CD14-positive monocyte (primary cell): ENCODE measurements at places on chromosomes 3 and 15.
A peak's percentile ranks its signal among the peaks of the same experiment; 100 is the strongest.

GRCh38 chr3:46731795-46732194 is 14.1 kb upstream of the PRSS50 start:
- no peak overlapping the region for H3K4me3 ChIP-seq
- no peaks in the 10 kb centered on the region for H3K4me1 ChIP-seq
- no peak overlapping the region for H3K27ac ChIP-seq
- no peak for DNase-seq
- H3K27me3 ChIP-seq, result peaks cover 3% of the 10 kb centered on the region

DNA sequence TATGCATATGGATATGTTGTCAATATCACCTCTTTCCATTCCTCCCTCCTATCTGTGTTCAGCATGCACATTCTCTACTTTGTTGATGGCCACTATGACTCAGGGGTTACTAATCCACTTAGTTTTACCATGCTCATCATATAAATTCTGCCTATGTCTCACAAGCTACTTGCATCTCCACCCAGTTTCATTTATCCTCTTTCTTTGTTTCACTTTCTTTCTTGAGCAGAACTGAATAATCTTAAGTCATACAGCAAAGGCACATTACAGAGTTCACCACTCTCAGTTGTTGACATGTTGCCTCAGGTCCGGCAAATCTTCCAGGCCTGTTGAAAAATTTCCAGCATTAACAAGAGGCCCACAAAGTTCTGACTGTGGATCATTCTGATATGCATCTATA is 71.5 kb downstream of the SSR3 start:
- H3K4me1 ChIP-seq, result peaks cover 23% of the 10 kb centered on the region
- no peak overlapping the region for H3K27ac ChIP-seq
- H3K36me3 ChIP-seq, result no peaks in the 10 kb centered on the region

- H3K36me3 ChIP-seq, result no peaks in the 10 kb centered on the region
- H3K4me1 ChIP-seq, result no peaks in the 10 kb centered on the region
- H3K4me3 ChIP-seq, result no peak overlapping the region
- peak; percentile 7 for DNase-seq
- H3K27me3 ChIP-seq, result no peaks in the 10 kb centered on the region
Measured at GRCh38 chr3:170523248-170523647, 62.6 kb downstream of the SLC7A14 start.

DNA sequence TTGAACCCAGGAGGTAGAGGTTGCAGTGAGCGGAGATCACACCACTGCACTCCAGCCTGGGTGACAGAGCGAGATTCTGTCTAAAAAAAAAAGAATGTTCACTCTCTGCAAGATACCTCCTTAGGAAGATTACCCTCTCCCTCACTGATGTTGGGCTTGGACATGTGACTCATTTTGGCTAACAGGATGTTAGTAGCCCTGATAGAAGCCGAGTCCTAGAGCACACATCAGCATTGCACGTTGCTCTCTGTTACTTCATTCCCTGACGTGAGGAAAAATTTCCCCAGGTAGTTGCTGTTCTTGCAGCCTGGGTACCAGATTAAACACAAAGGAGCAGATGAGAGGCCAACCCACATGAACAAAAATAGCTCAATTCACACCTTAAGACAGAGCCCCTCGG is 78.1 kb upstream of the PRICKLE2 start:
- no peak overlapping the region for H3K27ac ChIP-seq
- DNase-seq, result no peak
- no peak overlapping the region for H3K4me3 ChIP-seq

GRCh38 chr3:188057124-188057523 is 96.8 kb upstream of the LPP start:
- no peaks in the 10 kb centered on the region for H3K36me3 ChIP-seq
- DNase-seq, result no peak
- H3K4me1 ChIP-seq, result no peaks in the 10 kb centered on the region
- no peak overlapping the region for H3K4me3 ChIP-seq
- H3K27me3 ChIP-seq, result no peaks in the 10 kb centered on the region

DNA sequence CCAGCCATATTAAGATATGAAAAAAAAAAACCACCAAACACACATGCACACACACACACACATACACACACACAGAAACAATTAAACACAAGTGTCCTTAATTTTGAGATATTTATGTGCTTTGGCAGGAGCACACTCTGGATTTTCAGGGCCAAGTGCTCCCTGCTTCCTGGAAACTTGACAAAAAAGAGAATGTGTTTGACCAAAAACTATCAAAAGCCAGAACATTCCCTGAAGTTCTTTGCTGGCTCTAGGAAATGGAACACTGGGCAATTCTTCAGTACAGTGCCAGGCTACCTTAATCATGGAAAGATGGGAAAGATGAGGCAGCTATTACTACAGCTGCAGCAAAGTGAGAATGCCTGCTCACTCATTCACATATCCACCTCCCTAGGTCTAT is 44.6 kb downstream of the P3H2 start:
- H3K4me3 ChIP-seq, result no peak overlapping the region
- H3K27me3 ChIP-seq, result no peaks in the 10 kb centered on the region
- H3K36me3 ChIP-seq, result no peaks in the 10 kb centered on the region
- no peak for DNase-seq

GRCh38 chr3:113545594-113545993 is 13.2 kb downstream of the SIDT1 start:
- H3K4me3 ChIP-seq, result no peak overlapping the region
- no peaks in the 10 kb centered on the region for H3K36me3 ChIP-seq
- no peaks in the 10 kb centered on the region for H3K27me3 ChIP-seq
- no peak overlapping the region for H3K27ac ChIP-seq
- DNase-seq, result no peak
- H3K4me1 ChIP-seq, result peaks cover 2% of the 10 kb centered on the region

DNA sequence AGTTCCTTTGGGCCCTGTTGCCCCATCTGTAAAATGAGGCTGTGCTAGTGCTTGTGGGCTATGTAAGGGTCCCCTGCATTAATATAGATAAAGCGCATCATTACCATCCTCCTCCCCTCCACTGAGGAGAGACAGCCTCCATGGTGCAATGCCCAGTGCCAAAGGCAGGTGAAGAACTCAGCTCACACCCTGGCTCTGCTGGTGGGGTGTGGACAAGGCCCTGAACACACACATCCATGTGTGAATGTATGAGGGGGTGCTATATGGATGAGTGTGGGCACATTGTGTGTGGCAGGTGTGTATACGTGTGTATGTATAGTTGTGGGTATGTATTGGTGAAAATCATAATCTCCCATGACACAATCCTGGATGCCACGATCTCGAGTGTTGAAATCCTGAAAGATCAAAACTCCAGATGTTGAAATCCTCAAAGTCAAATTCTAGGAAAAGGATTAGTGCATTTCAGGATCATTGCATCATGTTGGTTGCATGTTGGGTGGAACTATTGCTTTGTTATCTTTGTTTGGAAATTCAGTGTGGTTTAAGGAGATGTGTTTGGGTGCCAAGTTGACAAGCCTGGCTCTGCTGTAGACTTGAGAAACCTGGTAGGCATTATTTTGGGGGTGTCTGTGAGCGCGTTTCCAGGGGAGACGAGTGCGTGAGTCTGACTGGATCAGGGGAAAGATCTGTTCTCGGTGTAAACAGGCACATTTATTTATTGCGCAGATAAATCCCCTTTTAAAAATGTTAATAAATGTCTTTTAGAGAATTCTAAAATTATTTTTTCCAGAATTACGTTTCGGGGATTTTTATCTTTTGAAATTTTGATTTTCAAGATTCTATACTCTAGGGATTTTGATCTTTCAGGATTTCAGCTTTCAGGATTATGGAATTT is 42.0 kb upstream of the SEC61A1 start:
- H3K27me3 ChIP-seq, result no peaks in the 10 kb centered on the region
- no peak overlapping the region for H3K27ac ChIP-seq
- H3K4me1 ChIP-seq, result no peaks in the 10 kb centered on the region
- no peaks in the 10 kb centered on the region for H3K36me3 ChIP-seq
- H3K4me3 ChIP-seq, result no peak overlapping the region

DNA sequence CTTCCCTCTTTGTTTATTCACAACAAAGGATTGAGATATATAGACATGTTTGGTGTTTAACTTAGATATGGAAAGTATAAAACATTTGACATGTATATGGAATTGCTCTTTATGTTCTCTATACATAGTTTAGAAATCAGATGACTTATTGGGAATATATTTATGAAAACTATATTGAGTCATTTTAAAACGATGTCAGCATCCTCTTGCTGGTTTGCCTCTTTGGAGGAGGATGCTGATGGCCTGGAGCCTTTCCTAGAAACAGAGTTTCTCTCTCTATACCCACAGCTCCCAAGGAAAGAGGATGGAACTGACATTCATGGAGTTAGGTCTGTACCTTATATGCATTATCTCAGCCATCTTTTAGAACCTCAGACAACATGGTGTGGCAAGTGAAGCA is 40.3 kb downstream of the ZBTB38 start:
- no peak for DNase-seq
- no peak overlapping the region for H3K27ac ChIP-seq
- peaks cover 19% of the 10 kb centered on the region for H3K4me1 ChIP-seq
- H3K4me3 ChIP-seq, result no peak overlapping the region

DNA sequence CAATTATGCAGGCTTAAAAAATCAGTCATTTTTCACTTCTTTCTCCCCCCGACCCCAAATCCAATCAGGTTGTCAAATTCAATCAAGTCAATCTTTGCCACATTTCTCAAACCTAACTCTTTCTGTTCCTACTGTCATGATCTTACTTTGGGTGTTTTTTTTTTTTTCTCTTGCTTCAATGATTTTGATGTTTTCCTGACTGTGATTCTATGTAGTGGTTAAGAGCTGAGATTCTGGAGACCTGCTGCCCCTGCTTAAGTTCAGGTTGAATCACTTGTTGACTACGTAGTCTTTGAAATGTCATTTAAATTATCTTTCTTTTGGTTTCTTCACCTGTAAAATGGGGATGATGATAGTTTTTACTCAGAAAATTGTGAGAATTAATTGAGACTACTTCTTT is 117.5 kb downstream of the TPRG1 start:
- H3K27me3 ChIP-seq, result no peaks in the 10 kb centered on the region
- H3K36me3 ChIP-seq, result no peaks in the 10 kb centered on the region
- DNase-seq, result no peak
- no peaks in the 10 kb centered on the region for H3K4me1 ChIP-seq

- H3K27me3 ChIP-seq, result no peaks in the 10 kb centered on the region
- DNase-seq, result no peak
Measured at GRCh38 chr15:49953421-49953820, 165.6 kb downstream of the ATP8B4 start.

DNA sequence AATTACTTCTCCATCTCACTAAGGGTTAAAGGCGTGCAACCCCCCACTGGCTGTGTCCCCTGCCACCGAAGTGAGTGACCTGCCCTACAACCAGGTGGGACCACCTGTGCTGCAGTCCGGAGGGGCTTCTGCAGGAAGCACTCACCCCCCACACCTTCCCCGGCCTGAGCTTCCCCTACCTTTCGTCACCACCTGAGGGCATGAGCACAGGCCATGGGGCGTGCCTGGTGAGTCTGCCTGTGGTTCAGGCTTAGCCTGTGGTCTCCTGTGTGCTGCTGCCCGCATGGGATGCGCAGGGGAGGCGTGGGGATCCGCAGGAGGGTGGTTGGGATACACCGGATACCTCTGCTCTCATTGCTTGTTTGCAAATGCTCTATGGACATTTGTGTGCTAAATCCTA is 46.0 kb downstream of the KLHL25 start:
- peaks cover 51% of the 10 kb centered on the region for H3K36me3 ChIP-seq
- no peaks in the 10 kb centered on the region for H3K4me1 ChIP-seq
- no peak overlapping the region for H3K4me3 ChIP-seq
- H3K27ac ChIP-seq, result no peak overlapping the region
- DNase-seq, result no peak

- DNase-seq, result no peak
- H3K27me3 ChIP-seq, result no peaks in the 10 kb centered on the region
Measured at GRCh38 chr3:43969944-43970343, 271.7 kb upstream of the TOPAZ1 start.

- H3K4me1 ChIP-seq, result no peaks in the 10 kb centered on the region
- H3K27me3 ChIP-seq, result no peaks in the 10 kb centered on the region
- no peak overlapping the region for H3K4me3 ChIP-seq
- DNase-seq, result no peak
- no peak overlapping the region for H3K27ac ChIP-seq
- H3K36me3 ChIP-seq, result peaks cover 29% of the 10 kb centered on the region
Measured at GRCh38 chr3:52046186-52046901, 10.0 kb downstream of the DUSP7 start.

GRCh38 chr3:71341721-71342120 is 241.8 kb downstream of the FOXP1 start:
- H3K4me1 ChIP-seq, result peaks cover 7% of the 10 kb centered on the region
- no peak for DNase-seq
- H3K27ac ChIP-seq, result no peak overlapping the region
- peaks cover 22% of the 10 kb centered on the region for H3K36me3 ChIP-seq
- H3K27me3 ChIP-seq, result no peaks in the 10 kb centered on the region
- no peak overlapping the region for H3K4me3 ChIP-seq

GRCh38 chr3:75687323-75687722 is 23.2 kb downstream of the FRG2C start:
- H3K4me3 ChIP-seq, result no peak overlapping the region
- no peaks in the 10 kb centered on the region for H3K36me3 ChIP-seq
- DNase-seq, result no peak
- no peaks in the 10 kb centered on the region for H3K4me1 ChIP-seq
- no peaks in the 10 kb centered on the region for H3K27me3 ChIP-seq

- no peaks in the 10 kb centered on the region for H3K36me3 ChIP-seq
- H3K4me3 ChIP-seq, result no peak overlapping the region
- no peak overlapping the region for H3K27ac ChIP-seq
- H3K4me1 ChIP-seq, result no peaks in the 10 kb centered on the region
Measured at GRCh38 chr3:168220556-168220955, 124.8 kb upstream of the GOLIM4 start.

GRCh38 chr3:5134019-5134391 is 11.9 kb downstream of the ARL8B start:
- no peak overlapping the region for H3K27ac ChIP-seq
- no peak overlapping the region for H3K4me3 ChIP-seq
- H3K27me3 ChIP-seq, result no peaks in the 10 kb centered on the region
- peaks cover 41% of the 10 kb centered on the region for H3K4me1 ChIP-seq

- DNase-seq, result no peak
- no peaks in the 10 kb centered on the region for H3K36me3 ChIP-seq
- no peak overlapping the region for H3K27ac ChIP-seq
- H3K4me3 ChIP-seq, result no peak overlapping the region
- no peaks in the 10 kb centered on the region for H3K4me1 ChIP-seq
- H3K27me3 ChIP-seq, result no peaks in the 10 kb centered on the region
Measured at GRCh38 chr15:56608140-56608778, 125.0 kb downstream of the ZNF280D start.

DNA sequence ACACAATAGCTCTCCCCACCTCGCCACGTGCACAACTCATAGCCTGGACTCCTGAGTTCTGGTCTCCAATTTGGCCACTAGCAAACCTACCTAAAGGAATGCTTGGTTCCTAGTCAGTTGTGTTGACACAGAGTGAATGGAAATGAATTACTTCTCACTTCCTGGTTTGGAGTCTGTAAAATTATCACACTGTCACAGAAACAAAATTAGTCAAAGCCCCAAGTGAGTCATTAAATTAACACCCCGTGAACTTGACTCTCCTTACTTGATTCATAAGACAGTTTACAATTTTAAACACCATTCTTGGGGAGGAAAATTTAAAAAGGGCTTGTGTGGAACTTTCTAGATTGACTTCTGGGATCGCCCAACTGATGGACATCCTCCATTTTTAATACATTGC is 276.2 kb upstream of the CTNNB1 start:
- H3K27me3 ChIP-seq, result no peaks in the 10 kb centered on the region
- no peaks in the 10 kb centered on the region for H3K36me3 ChIP-seq
- DNase-seq, result peak; percentile 73
- no peak overlapping the region for H3K27ac ChIP-seq

- no peaks in the 10 kb centered on the region for H3K27me3 ChIP-seq
- DNase-seq, result peak; percentile 39
- peaks cover 52% of the 10 kb centered on the region for H3K36me3 ChIP-seq
- H3K4me1 ChIP-seq, result peaks cover 8% of the 10 kb centered on the region
- no peak overlapping the region for H3K4me3 ChIP-seq
- H3K27ac ChIP-seq, result peak overlapping the region; percentile 10
Measured at GRCh38 chr3:169992781-169993180, 26.2 kb downstream of the SEC62 start.

GRCh38 chr3:188722963-188723362 is 448.8 kb upstream of the TPRG1 start:
- no peaks in the 10 kb centered on the region for H3K27me3 ChIP-seq
- DNase-seq, result no peak
- H3K4me3 ChIP-seq, result no peak overlapping the region
- peaks cover 7% of the 10 kb centered on the region for H3K4me1 ChIP-seq
